C1 segment of cervical spinal cord (tissue), 14 donors: ENCODE measurements at places on chromosomes 5 and 9.

DNA sequence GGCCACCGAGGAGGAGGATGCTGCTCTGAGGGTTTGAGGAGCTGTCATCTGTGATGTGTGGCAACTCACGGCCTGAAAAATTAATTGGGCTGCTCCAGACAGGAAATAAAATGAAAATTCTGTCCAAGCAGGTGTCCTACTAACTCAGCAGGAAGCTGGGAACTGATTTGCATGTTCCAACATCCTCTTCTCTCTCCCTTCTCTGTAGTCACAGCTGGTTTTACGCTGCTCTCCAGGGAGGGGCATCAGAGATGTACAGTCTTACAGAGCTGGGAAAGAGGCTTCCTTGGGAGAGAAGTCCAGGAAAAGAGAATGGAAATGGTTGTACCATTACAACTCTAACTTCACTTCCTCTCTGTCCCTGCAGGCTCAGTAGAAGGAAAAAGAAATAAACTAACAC is 24.2 kb upstream of the SIL1 start:
- no peak for DNase-seq

DNA sequence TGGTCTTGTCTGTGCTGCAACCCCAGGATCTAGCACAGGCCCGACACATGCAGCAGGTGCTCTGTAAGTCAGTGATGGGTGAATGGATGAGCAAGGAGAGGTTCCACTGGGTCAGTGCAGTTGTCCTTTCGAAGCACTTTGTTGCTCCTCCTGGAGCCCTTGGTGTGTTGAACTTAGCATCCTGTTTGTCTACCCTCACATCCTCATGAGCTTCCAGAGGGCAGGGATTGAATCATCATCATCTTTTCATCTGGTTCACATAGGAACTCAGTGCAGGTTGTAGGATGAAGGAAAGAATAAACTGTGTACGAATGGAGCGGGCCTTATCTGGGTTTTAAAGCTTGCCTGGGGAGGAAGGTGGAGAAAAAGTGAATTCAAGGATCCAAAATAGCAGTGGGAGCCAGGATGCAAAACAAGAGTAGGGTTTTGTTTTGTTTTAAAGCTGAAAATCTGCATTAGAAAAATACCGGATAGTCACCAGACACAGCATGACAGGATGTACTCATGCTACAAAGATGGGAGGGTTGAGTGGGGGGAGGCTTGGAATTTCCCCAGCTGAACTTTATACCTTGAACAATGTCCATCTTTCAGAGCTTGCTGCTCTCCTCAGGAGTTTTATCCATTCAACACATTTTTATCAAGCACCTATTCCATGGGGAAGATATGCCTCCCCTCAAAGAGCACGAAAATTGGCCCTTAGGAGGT is 55.8 kb downstream of the PTTG1 start:
- DNase-seq, result no peak

DNA sequence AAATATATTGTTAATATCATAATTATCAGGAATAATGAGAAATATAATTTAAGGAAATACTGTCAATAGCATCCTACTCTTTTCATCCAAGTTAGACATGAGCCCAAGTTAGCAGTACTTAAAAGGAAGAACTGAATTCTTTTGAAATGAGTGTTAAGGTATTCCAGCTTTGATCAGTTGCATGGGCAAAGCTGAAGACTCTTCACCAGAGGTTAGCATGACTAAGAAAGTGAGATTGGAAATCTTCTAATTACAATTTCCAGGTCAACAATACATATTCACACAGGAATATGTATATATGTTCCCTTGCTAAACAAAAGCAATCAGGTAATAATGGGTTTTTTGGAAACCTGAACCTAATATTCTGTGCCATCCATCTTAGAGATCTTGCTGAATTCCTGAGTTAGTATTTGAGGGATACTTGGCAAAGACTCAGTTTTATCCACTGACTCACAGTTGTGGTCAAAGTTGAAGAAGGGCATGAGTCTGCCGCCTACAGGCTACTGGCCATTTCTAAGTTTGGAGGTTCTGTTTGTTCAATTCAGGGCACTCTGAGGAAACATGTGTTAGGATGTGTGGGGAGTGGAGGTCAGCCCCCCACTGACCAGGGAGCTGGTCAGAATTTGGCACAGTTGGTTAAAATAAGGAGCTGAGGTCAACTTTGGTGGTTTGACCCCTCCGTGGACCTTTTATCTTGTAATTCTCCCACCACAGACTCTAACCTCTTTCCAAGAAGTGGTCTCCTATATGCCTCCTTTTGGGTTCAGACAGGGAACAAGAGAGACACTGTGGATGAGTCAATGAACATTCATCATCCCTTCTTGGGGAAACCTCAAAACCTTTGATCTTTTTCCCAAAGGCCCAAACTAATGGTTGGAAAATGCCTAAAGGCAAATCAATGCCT is 118.3 kb downstream of the PIK3R1 start:
- no peak for DNase-seq

GRCh38 chr9:102700936-102701335 is 294.2 kb upstream of the CYLC2 start:
- DNase-seq, result no peak

DNA sequence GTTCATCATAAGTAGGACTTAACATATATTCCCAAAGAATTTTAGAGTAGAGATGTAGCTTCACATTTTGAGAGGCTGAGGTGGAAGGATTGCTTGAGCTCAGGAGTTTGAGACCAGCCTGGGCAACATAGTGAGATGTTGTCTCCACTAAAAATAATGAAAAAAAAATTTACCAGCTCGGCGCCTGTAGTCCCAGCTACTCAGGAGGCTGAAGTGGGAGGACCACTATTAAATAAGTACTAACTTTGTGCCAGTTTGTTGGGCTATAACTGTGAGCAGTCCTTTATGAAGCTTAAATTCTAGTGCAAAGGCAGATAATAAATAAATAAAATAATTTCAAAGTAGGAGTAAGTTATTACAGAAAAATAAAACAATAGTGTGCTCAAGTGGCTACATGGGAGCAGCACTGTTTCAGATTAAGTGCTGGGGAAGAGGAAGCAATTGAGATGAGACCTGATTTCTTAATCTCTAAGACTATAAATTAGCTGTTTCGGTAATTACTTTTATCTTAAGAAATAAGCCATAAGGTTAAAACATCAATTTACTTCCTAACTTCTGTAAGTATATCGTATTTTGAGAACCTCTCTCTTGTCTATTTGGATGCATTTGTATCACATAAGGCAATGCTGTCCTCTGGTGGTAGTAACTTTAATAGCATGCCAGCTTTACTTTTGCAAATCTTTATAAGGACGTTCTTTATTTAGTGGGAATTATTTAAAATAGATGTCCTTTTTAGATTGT is 98.9 kb downstream of the CSNK1G3 start:
- DNase-seq, result no peak

DNA sequence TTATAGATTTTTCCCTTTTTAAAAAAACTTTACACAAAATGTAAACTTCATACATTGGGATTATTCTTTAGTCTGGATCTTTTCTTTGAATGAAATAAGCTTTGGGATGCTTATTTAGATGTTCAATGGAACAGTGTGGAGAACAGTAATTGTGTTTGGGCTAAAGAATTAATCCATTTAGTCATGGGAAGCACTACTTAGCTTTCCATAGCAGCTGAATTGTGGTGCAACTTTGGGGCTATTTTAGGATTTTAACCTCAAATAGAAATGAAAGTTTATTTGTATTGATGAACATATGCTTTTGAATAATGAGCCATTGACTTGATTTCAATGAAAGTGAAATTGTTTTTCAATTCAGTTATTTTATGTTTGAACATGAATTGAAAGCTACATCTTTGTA is 72.4 kb downstream of the ZCCHC7 start:
- no peak for DNase-seq

DNA sequence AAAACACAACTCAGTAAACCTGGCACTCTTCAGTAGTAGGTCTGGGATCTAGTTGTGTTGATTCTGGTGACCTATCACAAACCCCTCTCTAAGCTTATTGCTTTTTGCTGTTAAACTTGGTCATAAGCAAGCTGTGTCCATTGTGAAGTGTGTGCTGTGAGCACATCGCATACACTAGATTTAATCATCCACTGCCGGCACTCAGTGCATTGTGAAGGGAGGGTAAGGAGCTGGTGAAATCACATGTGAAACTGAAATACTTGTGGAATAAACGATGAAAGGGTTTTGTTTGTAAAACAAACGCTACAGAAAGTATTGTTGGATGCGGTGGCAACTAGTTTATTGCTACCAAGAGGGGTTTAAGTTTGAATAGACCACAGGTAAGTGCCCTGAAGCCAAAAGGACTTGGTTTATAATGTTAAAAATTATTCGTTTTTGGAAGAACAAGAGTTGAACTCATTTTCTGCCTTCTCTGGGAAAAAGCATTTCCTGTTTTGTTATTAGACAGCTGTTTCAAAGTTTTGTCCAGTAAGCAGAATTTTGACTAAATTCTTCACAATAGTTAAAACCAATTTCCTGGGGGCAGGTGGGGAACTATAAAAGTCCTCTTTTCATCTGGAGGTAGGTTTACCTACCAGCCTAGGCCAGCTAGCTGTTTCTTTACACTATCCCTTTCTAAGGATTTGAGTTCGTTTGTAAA is 24.6 kb downstream of the TJP2 start:
- no peak for DNase-seq

GRCh38 chr5:6418679-6419276 is 29.9 kb upstream of the UBE2QL1 start:
- no peak for DNase-seq

DNA sequence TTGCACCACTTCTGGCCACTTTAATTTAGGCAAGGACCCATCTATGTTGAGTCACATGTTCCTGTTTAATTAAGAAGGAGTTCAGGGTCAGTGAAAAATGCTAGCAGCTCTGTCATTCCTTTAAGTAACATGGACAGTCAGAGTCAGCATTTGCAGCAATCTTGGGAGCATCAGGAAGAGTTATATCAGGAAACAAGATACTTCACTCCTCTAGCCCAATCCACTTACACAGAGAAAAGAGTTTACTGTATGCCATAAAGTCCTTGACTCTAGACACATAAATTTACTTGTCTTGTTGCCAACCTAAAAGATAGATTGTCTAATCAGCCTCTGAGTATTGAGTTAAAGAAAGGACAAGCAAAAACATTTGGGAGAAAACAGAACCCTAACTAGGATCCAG is 266.7 kb downstream of the PJA2 start:
- no peak for DNase-seq

- no peak for DNase-seq
These were observed 1.6 kb downstream of the FABP6 start for GRCh38 chr5:160230686-160231527.

DNA sequence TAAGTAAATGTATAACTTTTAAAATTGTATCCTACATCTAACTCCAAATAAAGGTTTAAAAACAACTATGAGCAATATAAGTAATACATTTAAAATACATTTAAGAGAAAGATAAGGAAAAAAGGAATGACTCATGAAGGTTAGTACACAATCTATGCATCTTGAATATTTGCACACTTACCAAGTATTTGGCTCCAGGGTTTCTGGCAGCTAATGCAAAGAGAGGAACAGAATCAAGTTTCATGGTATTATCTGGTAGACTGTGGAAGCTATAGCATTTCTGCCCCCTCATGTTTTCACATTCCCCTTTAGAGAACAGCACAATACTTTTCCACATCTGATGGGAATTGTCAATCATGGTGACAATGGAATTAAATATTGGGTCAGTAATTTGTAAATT is 132.1 kb downstream of the COX7C start:
- no peak for DNase-seq

GRCh38 chr5:56279979-56280378 is 46.8 kb upstream of the ANKRD55 start:
- DNase-seq, result no peak

DNA sequence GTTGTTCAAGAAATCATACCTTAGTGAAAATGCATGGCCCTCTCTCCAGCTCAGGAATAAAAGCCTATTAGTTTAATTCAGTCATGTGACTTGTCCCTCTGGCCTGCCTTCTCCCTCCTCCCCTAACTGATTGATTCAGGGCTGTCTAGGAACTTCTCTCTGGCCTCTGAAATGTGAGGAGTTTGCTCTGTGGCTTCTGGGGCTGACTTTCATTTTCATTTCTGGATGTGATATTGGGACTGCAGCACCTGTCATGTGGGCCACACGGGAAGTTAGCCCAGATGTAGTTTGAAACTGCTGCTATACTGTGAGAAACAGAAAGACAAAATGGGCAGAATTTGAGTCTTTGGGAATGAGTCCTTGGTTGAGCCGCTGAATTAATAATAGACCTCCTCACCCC is 44.8 kb downstream of the PARP8 start:
- no peak for DNase-seq

DNA sequence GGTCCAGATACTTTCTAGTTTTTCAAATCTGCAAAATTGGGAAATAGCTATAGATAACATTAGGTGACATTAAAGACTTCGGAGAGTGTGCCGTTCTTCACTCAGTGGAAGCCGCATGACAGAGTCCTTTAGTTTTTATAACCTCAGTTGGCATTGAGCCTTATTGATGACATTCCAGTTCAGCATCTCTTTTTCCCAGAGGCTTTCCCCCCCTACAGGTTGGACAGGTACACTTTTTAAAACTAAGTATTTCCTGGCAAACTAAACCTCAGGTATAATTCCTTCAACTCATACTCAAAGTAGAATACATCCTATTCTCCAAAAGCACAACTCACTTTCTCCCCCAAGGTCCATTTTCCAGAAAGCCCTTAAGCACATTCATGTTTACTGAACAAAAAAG is 58.7 kb downstream of the SLC46A2 start:
- DNase-seq, result no peak

GRCh38 chr5:133154274-133155075 is 102.7 kb downstream of the HSPA4 start:
- DNase-seq, result no peak

- no peak for DNase-seq
These were observed 11.7 kb downstream of the BICD2 start for GRCh38 chr9:92752812-92753404.

DNA sequence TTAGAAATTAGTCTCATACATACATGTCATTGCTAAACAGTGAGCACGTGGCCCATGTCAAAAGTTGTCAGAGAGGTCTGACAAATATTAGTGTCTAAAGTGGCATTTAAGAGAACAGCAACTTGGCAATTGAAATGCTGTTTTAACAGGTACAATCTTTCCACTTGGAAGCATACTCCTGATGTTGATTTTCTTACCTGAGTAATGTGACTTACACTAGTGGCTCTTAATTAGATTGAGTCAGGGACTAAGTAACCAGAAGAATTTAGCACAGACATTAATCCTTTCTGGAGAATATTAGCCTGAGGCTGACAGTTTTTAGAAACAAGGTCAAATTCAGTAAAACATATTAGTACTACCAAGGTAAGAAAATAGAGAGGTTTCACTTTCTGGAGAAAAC is 357.0 kb upstream of the ZNF608 start:
- no peak for DNase-seq

- no peak for DNase-seq
These were observed 56.6 kb downstream of the MAST4 start for GRCh38 chr5:66652818-66653217.

DNA sequence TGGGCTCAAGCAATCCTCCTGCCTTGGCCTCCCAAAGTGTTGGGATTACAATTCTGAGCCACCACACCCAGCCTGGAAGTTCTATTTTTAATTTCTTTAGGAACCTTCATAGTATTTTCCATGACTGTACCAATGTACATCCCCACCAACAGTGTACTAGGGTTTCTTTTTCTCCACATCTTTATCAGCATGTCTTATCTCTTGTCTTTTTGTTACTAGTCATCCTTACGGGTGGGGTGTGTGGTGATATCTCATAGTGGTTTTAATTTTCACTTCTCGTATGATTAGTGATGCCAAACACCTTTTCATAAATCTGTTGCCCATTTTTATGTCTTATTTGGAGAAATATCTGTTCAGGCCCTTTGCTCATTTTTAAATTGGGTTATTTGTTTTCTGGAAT is 123.0 kb upstream of the MEF2C start:
- DNase-seq, result no peak

- no peak for DNase-seq
These were observed 10.7 kb upstream of the CERCAM start for GRCh38 chr9:128409978-128410377.

- no peak for DNase-seq
These were observed 260.6 kb downstream of the DENND1A start for GRCh38 chr9:123669346-123669745.
